Epithelial cell of proximal tubule (primary cell): ENCODE measurements at places on chromosomes 7 and 10. TPM values are rescaled to one million over a fixed set of nuclear protein-coding genes. Genes with fewer than 3 reads are reported as not detected.

DNA sequence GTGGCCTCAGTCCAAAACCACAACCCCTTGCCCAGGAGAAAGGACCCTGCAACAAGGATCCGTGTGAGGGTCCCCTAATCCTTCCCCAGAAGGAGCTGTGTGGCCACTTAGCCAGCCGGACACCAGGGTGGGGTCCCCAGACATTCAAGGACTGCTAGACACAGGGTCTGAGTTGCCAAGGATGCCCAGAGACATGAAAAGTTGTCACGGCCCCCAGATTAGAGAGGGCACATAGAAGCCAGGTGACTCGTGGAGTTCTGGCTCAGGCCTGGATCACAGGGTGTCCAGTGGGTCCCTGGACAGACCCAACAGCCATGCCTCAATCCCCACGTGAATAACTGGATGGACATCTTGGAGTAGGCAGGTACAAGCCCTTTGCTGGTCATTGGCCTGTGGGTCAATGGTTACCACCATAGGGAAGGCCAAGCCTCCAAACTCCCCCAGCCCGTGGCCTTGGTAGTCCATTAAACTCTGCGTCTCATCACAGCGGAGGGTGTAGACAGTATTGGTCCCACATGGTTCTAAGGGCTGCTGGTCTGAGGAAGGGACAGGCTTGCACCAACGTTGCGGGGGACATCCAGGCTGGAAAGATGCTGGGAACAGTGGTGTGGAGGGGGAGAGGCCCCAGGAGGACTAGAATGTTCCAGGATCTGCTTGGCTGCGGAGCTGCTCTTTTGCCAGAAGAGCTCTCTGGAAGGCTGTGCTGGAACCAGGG is 205.9 kb upstream of the PPP2R2D start:
- no peak for DNase-seq

SPDYE8 gene
- not detected in 2 replicates for total RNA-seq

OR2A1 gene
- 0.17 TPM in 1 of 2 replicates, not detected in the other for total RNA-seq

- peak; percentile 88 for DNase-seq
These were observed 22.8 kb upstream of the ITGB1 start for GRCh38 chr10:32980558-32981468.

GRCh38 chr10:60488111-60488669 is 98.5 kb upstream of the ANK3 start:
- DNase-seq = no peak
